ENCODE measurements at places on chromosomes 7 and 10.

- DNase-seq: no peak
These were observed 214.1 kb downstream of the TFEC start for GRCh38 chr7:115816318-115816974.

- DNase-seq: no peak
These were observed 717.5 kb upstream of the LRRN3 start for GRCh38 chr7:110373416-110373815.

- no peak for DNase-seq
These were observed 137.0 kb downstream of the CNNM2 start for GRCh38 chr10:103055105-103055504.

DNA sequence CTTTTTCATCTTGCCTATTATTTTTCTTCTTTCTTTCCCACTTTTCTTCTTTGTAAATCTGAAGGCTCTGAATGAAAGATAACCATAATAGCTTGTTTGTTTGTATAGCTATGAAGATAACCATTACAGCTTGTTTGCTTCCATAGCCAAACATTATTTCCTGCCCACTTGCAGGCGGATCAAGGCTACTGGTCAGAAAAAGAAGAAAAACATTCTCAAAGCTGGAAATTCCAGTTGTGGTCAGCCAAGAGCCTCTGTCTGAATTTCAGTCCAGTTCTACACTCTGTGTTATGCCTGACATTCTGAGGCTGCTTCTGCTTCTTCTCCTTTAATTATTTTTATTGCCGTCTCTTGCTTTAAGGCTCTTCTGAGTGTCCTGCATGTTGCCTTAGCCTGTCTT, 48.9 kb downstream of the TMEM178B start:
- DNase-seq: no peak

All from NCI-H146 (cell line).